ENCODE measurements at places on chromosomes 1 and 21. TPM values are rescaled to one million over a fixed set of nuclear protein-coding genes. Genes with fewer than 3 reads are reported as not detected.

HNRNPCL4 gene
- polyA plus RNA-seq = not detected

LCE2B gene
- not detected for polyA plus RNA-seq

DNAJB4 gene
- polyA plus RNA-seq = 69.9 TPM

CFHR1 gene
- polyA plus RNA-seq = not detected

ADORA3 gene
- 0.72 TPM for polyA plus RNA-seq

NR5A2 gene
- 5.5 TPM for polyA plus RNA-seq

CELA2A gene
- polyA plus RNA-seq = 0.40 TPM

PLEKHN1 gene
- polyA plus RNA-seq = not detected

AGO4 gene
- 15.6 TPM for polyA plus RNA-seq

ARHGAP30 gene
- polyA plus RNA-seq = 3.6 TPM

PTPN7 gene
- 0.73 TPM for polyA plus RNA-seq

FAM163A gene
- 0.32 TPM for polyA plus RNA-seq

GBP6 gene
- not detected for polyA plus RNA-seq

REN gene
- 0.20 TPM for polyA plus RNA-seq
